GM23248 (cell line): ENCODE measurements at places on chromosomes 11 and 22. TPM values are rescaled to one million over a fixed set of nuclear protein-coding genes. Genes with fewer than 3 reads are reported as not detected.

- DNase-seq, result peak; percentile 19
Observed at GRCh38 chr11:12460466-12460865, 83.1 kb downstream of the PARVA start.

DNA sequence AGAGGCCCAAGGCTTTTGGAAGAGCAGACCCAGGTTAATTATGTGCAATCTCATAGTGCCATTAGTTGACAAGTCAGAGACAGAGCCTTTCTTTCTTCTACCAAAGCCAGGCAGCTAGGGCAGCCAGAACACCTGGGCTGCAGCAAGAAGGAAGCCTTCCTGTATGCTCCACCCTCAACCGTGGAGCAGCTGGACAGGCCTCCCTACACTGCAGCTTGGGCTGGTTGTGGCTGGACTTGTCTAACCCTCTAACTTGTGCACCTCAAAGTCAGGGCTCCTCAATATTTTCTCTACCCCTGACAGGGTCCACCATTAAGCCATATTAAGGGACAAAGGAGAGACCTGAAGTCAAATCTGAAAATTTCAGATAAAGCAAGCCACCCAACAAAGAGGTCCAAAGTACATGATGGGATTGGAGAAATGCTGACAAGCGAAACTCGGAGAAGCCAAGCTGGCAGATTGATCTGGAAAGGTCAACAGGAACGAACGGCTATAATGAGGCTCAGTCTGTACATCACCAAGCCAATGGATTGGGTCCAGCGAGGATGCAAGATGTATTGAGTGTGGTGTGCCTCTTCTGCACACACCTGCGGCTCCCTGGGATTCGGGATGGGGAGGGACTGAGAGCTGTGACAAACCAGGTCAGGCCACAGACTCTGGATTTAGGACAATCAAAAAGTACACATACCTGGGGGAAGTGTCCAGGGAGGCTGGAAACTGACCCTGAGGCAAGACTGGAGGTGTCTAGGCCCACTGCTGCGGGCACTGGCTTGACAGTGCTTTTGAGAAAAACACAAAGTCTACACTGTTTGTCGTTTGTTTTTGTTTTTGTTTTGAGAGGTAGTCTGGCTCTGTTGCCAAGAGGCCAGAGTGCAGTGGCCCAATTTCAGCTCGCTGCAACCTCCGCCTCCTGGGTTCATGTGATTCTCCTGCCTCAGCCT is 11.7 kb upstream of the SLC43A3 start:
- DNase-seq, result no peak

- no peak for DNase-seq
Observed at GRCh38 chr11:26553182-26553581, 18.9 kb downstream of the MUC15 start.

HBE1 gene
- polyA plus RNA-seq, result not detected in 2 replicates

DNA sequence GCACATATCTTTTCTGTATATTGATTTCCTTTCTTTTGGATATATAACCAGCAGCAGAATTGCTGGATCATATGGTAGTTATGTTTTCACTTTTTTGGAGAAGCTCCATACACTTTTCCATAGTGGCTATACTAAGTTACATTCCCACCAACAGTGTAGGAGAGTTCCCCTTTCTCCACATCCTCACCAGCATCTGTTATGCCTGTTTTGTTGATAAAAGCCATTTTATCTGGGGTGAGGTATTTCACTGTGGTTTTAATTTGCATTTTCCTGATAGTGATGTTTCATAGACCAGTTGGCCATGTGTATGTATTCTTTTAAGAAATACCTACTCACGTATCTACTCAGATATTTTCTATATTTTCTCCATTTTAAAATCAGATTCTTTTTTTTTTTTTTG is 419.3 kb upstream of the FAT3 start:
- no peak for DNase-seq

GRCh38 chr11:126282361-126282735 is 545 bp upstream of the TIRAP start:
- DNase-seq, result peak; percentile 78

DNA sequence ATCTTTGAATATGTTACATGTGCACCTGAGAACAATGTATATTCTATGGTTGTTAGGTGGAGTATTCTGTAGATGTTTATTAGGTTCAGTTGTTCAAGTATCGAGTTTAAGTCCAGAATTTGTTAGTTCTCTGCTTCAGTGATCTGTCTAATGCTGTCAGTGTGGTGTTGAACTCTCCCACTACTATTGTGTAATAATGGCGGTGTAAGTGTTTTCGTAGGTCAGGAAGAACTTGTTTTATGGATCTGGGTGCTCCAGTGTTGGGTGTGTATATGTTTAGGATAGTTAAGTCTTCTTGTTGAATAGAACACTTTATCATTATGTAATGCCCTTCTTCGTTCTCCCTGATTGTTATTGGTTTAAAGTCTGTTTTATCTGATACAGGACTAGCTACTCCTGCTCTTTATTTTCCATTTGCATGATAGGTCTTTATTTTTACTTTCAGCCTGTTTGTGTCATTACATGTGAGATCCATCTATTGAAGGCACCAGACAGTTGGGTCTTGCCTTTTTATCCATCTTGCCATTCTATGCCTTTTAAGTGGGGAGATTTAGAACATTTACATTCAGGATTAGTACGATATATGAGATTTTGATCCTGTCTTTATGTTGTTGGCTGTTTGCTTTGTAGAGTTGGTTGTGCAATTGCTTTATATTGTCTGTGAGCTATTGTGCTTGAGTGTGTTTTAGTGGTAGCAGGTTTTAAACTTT is 121.6 kb downstream of the DDX10 start:
- DNase-seq, result no peak

- no peak for DNase-seq
Observed at GRCh38 chr11:70407814-70408213, 9.5 kb downstream of the CTTN start.

DNA sequence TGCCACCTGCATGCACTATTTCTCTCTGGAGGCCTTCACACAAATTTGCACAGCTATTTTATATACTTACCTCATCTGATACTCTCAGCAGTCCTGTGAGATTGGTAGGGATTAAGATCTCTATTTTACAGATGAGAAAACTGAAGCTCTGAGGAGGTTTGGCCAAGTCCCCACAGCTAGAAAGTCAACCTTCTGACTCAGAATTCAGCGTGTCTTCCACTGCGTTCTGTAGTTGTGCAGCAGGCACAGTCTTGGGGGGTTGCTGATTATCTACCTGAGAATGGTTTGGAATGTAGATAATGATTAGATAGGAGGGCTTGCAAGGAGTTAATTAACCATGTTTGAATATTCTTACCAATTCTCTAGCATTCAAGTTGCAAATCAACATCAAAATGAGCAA is 2.5 kb upstream of the SORL1 start:
- DNase-seq, result no peak

GRCh38 chr11:17793642-17794170 is 59.1 kb downstream of the KCNC1 start:
- DNase-seq, result no peak

NFAM1 gene
- not detected in 2 replicates for polyA plus RNA-seq

NLRP10 gene
- polyA plus RNA-seq, result 13.5 and 17.8 TPM in 2 replicates

GRCh38 chr11:11976481-11977127 is 31.8 kb downstream of the DKK3 start:
- DNase-seq, result peak; percentile 31

DNA sequence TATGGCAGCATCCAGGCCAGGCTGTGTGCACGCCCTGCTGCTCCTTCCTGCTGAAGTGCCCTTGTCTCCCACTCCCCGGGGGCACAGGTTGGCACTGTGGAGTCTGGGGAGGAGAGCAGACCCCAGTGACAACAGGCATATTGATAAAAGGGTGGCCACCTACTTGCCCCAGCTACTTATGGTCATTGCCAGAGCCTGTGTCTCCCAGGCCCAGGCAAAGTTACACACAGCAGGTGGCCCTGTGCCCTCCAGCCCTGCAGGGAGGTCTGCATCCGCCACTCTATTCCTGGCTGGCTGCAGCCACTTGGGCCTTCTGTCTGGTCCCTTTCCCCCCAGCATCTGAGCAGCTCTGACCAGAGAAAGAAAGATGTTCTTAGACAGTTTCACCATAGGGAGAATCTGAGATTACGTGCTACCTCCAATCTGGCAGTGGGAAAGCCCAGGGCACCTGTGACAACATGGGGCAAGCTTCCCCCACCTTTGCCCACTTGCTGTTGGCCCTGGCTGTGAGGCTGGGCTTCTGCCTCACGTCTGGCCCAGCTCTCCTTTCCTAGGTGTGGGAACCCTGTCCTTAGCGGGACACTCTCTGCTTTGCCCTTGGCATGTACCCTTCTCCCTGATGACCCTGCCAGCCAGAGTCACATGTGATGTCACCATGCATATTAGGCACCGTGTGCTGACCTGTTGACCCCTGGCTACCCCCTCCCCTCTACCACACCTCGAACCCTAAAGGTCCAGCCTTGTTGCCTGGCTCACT is 25.3 kb upstream of the CSNK2A3 start:
- no peak for DNase-seq

- peak; percentile 48 for DNase-seq
Observed at GRCh38 chr11:65781152-65781961, 581 bp upstream of the AP5B1 start.

TRMU gene
- 27.0 and 29.5 TPM in 2 replicates for polyA plus RNA-seq

C22orf31 gene
- polyA plus RNA-seq, result not detected in 2 replicates

- DNase-seq, result peak; percentile 65
Observed at GRCh38 chr11:35101223-35101622, 37.7 kb upstream of the CD44 start.

TEX12 gene
- polyA plus RNA-seq, result not detected in 2 replicates

DNA sequence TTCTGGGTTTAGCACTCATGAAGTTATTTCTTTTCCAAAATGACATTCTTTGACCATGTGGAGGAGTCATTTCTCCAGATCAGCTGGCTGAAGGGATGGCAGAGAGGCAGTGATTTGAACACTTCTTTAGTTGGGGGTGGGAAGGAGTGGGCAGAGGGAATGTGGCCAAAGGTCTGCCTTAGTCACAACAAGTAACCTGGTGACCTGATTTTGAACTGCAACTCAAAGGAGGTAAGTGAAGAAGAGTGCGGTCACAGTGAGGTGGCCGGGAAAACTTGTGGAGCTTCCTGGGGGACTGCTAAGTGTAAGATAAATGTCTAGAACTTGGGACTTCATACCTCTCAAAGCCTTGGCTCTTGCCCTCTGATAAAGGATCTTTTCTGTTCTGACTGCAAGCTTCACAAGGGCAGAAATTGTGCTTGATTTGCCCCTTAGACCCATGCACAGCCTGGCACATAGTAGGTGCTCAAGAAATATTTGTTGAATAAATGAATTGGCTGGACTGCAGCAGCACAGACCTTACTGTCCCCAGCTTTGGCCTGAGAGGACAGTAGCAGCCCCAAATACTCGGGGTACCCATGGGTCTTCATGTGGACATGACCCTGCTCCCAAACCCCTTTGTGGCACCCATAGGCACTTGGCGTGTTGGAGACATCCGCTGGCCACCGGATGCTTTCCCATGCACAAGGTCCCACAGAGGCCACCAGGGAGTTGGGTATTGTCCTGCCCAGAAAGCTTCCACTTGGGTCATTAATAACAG is 99.0 kb upstream of the ALX4 start:
- no peak for DNase-seq

DNA sequence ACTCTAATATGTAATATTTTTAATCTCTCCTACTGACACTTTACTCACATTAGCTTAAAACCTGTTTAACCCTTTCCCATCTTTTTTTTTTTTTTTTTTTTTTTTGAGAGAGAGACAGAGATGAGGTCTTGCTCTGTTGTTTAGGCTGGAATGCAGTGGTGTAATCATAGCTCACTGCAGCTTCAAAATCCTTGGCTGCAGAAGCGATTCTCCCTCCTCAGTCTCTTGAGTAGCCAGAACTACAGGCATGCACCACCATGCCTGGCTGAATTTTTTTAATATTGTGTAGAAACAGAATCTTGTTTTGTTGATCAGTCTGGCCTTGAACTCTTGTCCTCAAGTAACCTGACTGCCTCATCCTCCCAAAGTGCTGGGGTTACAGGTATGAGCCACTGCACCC is 37.3 kb downstream of the PAMR1 start:
- peak; percentile 44 for DNase-seq

INS gene
- not detected in 2 replicates for polyA plus RNA-seq

NEU3 gene
- 2.3 and 2.5 TPM in 2 replicates for polyA plus RNA-seq

CD3D gene
- polyA plus RNA-seq, result not detected in 2 replicates

GRCh38 chr11:34339149-34340064 is 18.4 kb downstream of the ABTB2 start:
- peak; percentile 15 for DNase-seq

PYGM gene
- not detected in 2 replicates for polyA plus RNA-seq

KIRREL3 gene
- polyA plus RNA-seq, result 16.1 and 17.5 TPM in 2 replicates

GRCh38 chr11:22471385-22471784 is 133.2 kb downstream of the SLC17A6 start:
- no peak for DNase-seq

DNA sequence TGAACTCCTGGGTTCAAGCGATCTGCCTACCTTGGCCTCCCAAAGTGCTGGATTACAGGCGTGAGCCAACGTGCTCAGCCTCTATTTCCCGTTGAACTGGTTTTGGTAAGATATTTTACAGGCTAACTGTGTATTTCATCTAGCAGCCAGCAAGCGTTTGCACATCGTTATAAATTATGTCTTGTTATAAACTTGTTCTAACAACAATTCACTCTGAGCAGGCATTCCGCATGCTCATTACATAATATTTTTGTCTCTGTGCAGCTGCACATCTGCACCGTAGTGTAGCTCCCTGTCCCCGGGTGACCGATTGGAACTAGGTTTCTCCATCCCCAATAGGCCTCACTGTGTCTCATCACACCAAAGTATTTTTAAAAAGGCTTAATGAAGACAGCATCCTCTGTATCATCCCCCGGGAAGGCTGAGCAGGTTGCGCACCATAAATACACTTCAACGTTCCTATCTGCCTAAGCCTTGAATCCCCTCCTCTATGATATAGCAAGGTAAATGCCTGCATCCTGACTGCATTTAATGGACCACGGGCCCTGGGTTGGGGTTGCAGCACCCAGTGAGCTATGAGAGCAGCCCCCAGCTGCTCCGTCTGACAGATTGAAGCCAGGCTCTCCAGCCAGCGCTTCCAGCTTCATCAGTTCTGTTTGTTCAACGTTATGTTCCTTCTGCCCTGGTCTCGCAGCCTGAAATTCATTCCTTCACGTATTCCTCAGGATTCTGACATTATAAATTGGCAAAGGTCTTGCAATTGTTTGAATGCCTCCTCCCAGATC is 47.7 kb downstream of the TST start:
- DNase-seq, result no peak

C11orf91 gene
- not detected in 2 replicates for polyA plus RNA-seq

DNA sequence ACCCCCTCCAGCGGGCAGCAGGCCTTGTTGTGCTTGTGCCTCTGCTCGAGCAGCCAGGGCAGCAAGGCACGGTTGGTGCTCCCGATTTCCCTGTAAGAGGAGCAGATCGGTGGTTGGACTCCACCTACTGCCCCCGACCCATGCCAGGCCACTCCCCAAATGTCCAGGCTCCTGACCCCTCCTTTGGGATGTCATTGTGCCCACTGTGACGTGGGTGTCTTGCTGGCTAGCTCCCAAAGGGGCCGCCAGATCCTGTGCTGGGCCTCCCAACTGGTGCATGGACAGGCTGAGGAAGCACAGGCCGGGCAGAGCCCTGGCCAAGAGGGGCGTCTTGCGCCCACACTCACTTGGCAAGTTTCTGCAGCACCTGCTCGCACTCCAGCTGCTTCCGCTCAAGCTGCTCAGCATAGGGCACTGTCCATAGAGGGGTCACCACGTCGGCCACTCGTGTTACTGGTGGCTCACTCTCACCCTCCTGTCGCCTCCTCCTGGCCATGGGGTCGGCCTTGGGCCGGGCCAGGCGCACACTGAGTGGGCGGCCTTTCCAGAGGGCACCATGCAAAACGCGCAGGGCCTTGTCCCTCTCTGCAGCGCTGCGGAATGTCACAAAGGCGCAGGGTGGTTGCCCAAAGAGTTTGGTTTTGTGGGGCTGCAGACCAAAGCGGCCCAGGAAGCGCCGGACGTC is at the start of gene RANBP1:
TSS of gene RANBP1 (plus strand) at position 414 of the 685 bp plus-strand sequence. CDS start at position 495, 81 bp downstream.
- DNase-seq, result no peak
